ENCODE measurements at places on chromosomes 13 and 19.

DNA sequence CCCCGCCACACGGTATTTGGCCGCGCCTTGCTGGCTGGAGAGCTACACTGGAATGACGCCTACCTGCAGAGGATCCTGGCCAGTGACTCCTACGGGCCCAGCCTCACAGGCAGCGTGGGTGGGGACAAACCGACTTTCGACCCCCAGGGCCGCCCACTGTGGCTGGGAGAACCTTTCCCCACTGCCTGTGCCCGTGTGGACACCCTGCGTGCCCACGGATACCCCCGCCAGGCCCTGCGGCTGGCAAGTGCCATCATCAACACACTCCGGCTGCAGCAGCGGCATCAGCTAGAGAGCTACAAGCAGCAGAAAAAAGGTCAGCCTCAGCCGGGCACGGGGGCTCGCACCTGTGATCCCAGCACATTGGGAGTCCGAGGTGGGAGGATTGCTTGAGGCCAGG is 19.3 kb downstream of the ZSWIM4 start:
- H3K4me1 ChIP-seq = peaks cover 3% of the 10 kb centered on the region
- DNase-seq = no peak
- H3K4me3 ChIP-seq = no peak overlapping the region
- H3K27me3 ChIP-seq = no peaks in the 10 kb centered on the region
- H3K36me3 ChIP-seq = peaks cover 8% of the 10 kb centered on the region

DNA sequence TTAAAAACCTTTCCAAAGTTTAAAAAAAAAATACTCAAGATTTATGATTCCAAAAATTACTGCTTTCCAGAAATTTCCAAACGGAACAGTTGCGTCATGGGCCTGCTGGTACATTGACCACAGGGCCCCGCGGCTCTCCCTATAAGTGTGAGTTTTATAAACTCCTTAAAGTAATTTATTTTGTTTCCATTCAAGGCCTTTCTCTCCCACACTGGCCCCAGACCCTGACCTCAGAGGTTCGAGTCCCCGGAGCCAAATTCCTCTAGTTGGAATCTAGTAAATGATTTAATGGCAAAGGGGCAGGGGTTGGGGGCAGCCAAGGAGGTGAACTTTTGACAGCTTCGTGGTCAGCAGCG is 97.5 kb downstream of the INSR start:
- DNase-seq = no peak
- no peaks in the 10 kb centered on the region for H3K36me3 ChIP-seq
- peaks cover 21% of the 10 kb centered on the region for H3K4me1 ChIP-seq
- H3K4me3 ChIP-seq = peak overlapping the region; percentile 97
- peaks cover 5% of the 10 kb centered on the region for H3K27me3 ChIP-seq

- H3K4me1 ChIP-seq = peaks cover 20% of the 10 kb centered on the region
- H3K4me3 ChIP-seq = peak overlapping the region; percentile 93
- H3K36me3 ChIP-seq = peaks cover 3% of the 10 kb centered on the region
- peak overlapping the region; percentile 77 for H3K27ac ChIP-seq
- DNase-seq = peak; percentile 2
Measured at GRCh38 chr19:52689843-52690368, 44.9 kb downstream of the ZNF611 start.

- no peak for DNase-seq
- no peaks in the 10 kb centered on the region for H3K4me1 ChIP-seq
- peaks cover 14% of the 10 kb centered on the region for H3K36me3 ChIP-seq
- peak overlapping the region; percentile 86 for H3K27ac ChIP-seq
Measured at GRCh38 chr19:17170538-17171297, 44.4 kb upstream of the USE1 start.

DNA sequence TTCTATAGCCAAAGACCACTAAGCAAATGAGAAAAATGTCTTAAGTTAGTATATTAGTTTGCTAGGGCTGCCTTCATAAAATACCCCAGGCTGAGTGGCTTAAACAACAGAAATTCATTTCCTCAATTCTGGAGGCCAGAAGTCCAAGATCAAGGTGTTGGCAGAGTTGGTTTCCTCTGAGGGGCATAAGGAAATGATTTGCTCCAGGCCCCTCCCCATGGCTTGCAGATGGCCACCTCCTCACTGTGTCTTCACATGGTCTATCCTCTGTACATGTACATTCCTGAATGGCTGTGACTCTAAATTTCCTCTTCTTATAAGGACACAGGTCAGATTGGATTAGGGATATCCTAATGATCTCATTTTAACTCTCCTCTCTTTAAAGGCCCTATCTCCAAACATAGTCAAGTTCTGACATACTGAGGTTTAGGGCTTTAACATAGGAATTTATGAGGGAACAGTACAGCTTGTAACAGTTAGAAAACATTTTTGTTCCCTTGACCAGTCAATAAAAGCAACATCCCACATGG is 307.4 kb downstream of the DIAPH3 start:
- H3K27ac ChIP-seq = no peak overlapping the region
- no peak overlapping the region for H3K4me3 ChIP-seq
- no peaks in the 10 kb centered on the region for H3K36me3 ChIP-seq
- no peak for DNase-seq
- no peaks in the 10 kb centered on the region for H3K27me3 ChIP-seq

GRCh38 chr19:1884291-1884718 is 991 bp downstream of the ABHD17A start:
- H3K36me3 ChIP-seq = no peaks in the 10 kb centered on the region
- DNase-seq = no peak
- no peaks in the 10 kb centered on the region for H3K27me3 ChIP-seq
- peak overlapping the region; percentile 90 for H3K27ac ChIP-seq

DNA sequence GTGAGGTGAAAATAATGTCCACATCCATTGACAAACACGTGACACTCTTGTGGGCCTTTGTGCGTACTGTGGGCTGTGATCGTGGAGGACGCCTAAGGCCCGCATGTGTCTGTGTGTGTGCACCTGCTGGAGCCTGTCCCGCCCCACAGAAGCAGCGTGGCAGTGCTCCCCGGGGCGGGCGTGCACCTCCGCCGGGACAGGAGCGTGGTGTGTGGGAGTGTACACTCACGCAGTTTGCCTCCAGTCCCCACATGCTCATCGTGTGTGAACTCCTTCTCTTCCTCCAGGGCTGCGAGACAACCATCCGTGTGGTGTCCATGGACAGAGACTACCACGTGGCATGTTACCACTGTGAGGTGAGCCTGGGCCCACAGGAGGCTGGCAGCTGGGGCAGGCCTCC is 13.9 kb downstream of the WTIP start:
- H3K27me3 ChIP-seq = no peaks in the 10 kb centered on the region
- H3K4me3 ChIP-seq = no peak overlapping the region
- no peak overlapping the region for H3K27ac ChIP-seq
- DNase-seq = no peak

DNA sequence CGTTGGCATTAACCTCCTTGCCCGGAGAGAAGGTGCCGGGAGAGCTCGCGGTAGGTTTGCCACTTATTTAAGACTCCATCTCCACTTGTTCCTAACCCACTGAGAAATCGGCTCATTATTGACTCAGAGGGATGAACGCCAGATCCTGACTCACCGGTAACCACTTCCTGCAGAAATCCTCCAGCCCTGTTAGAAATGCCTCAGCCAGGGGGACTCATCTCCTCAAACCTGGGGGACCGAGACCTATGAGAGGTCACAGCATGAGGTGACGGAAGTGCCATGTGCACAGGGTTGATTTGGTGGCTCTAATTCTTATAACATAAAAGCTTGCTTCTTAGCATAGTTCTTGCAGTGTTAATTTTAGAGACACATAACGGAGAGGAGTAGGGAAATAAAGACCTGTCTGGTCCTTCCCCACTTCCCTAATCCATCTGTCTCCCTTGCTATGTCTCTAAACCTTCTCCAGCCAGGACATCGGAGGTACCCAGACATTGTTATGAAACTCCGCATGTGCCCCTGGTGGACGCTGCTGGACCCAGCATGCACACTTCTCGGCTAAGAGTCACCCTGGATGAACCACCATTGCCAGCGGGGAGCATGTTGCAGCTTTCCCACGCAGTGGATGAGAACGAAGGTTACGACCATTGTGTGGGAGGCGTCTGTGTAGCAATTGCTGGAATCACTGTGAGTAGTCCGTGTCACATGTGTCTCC is 158.9 kb downstream of the EFNB2 start:
- no peak for DNase-seq
- H3K27me3 ChIP-seq = peaks cover under 1% of the 10 kb centered on the region
- H3K27ac ChIP-seq = no peak overlapping the region
- no peak overlapping the region for H3K4me3 ChIP-seq
- H3K36me3 ChIP-seq = no peaks in the 10 kb centered on the region

GRCh38 chr19:36973021-36973843 is 57.1 kb downstream of the ZNF568 start:
- H3K36me3 ChIP-seq = peaks cover 18% of the 10 kb centered on the region
- H3K27me3 ChIP-seq = no peaks in the 10 kb centered on the region
- DNase-seq = peak; percentile 52
- peak overlapping the region; percentile 84 for H3K4me3 ChIP-seq
- peak overlapping the region; percentile 51 for H3K27ac ChIP-seq

- DNase-seq = no peak
- H3K27me3 ChIP-seq = no peaks in the 10 kb centered on the region
- no peak overlapping the region for H3K4me3 ChIP-seq
- H3K27ac ChIP-seq = no peak overlapping the region
Measured at GRCh38 chr19:56623006-56623405, 20.0 kb upstream of the SMIM17 start.

- peaks cover 4% of the 10 kb centered on the region for H3K4me1 ChIP-seq
- peaks cover 13% of the 10 kb centered on the region for H3K27me3 ChIP-seq
- no peak for DNase-seq
- H3K27ac ChIP-seq = no peak overlapping the region
Measured at GRCh38 chr19:3784607-3785450, 1.4 kb downstream of the MATK start.

DNA sequence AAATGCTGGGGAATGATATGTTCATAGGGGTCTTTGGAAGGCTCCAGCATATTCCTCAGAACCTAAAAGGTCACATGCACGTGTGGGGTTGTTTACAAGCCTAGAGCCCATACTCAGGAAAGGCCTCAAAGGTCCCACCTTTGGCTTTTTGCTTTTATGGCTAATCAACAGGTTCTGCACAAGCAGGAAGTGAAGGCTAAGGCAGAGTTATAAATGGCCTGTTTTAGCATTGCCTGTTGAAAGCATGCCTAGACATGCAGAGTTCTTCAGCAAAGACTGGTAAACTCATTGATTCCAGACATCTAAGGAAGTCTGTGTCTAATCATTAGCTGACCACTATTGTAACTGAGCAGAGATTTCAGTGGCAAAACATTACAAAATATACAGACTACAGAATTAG is 198.3 kb downstream of the KCNRG start:
- H3K36me3 ChIP-seq = peaks cover 2% of the 10 kb centered on the region
- no peak overlapping the region for H3K4me3 ChIP-seq
- no peak overlapping the region for H3K27ac ChIP-seq
- H3K4me1 ChIP-seq = peaks cover 4% of the 10 kb centered on the region

- no peak overlapping the region for H3K27ac ChIP-seq
- no peak overlapping the region for H3K4me3 ChIP-seq
- no peaks in the 10 kb centered on the region for H3K36me3 ChIP-seq
- DNase-seq = no peak
- H3K4me1 ChIP-seq = peaks cover 7% of the 10 kb centered on the region
- peaks cover 16% of the 10 kb centered on the region for H3K27me3 ChIP-seq
Measured at GRCh38 chr19:4208385-4209094, 20.8 kb upstream of the EBI3 start.

- no peak overlapping the region for H3K27ac ChIP-seq
- no peak for DNase-seq
- H3K4me1 ChIP-seq = peaks cover 14% of the 10 kb centered on the region
- H3K27me3 ChIP-seq = peaks cover 14% of the 10 kb centered on the region
- no peaks in the 10 kb centered on the region for H3K36me3 ChIP-seq
- H3K4me3 ChIP-seq = no peak overlapping the region
Measured at GRCh38 chr19:18781047-18781600, 10.0 kb downstream of the COMP start.

- peaks cover 19% of the 10 kb centered on the region for H3K27me3 ChIP-seq
- H3K36me3 ChIP-seq = no peaks in the 10 kb centered on the region
- peak overlapping the region; percentile 83 for H3K4me3 ChIP-seq
- peak overlapping the region; percentile 64 for H3K27ac ChIP-seq
Measured at GRCh38 chr13:23979361-23980159, 82.3 kb upstream of the C1QTNF9B start.

GRCh38 chr13:64718116-64718515 is 2512.0 kb downstream of the PCDH9 start:
- no peak for DNase-seq
- H3K27ac ChIP-seq = no peak overlapping the region
- no peaks in the 10 kb centered on the region for H3K36me3 ChIP-seq
- no peaks in the 10 kb centered on the region for H3K27me3 ChIP-seq
- H3K4me1 ChIP-seq = no peaks in the 10 kb centered on the region

DNA sequence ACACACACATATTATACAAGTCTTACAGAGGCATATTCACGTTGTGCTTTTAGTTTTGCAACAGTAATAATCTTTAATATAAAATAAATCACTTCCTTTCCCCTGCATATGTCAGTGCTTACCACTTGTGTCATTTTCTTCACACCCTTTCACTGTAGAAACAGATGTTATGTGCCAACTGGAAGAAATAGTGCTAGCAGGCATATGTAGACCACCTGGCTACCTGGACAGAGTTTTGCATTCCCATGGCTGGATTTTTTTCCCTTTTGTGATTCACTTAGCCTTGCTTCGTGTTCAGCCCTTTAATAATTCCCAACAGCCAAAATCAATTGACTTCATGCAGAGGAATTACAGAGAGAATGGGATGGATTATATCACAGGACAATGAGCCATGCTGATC is 399.1 kb upstream of the SPRY2 start:
- no peak overlapping the region for H3K27ac ChIP-seq
- H3K27me3 ChIP-seq = peaks cover 2% of the 10 kb centered on the region
- H3K4me3 ChIP-seq = no peak overlapping the region
- H3K36me3 ChIP-seq = no peaks in the 10 kb centered on the region
- no peak for DNase-seq

DNA sequence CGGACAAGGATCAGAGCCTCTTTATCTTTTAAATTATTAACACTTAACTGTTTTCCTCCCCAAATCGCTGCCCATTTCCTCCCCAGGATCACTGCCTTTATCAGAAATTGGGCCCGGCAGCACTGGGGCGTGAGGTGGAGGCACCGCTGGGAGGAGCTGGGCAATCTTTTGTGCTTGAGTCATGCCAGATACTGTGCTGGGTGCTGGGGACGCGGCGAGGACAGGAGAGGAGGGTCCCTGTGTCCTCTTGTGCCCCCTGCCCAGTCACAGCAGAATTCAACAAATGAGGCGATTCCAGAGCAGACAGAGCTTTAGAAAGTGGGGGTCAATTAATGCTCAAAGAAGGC is 347.8 kb downstream of the ZNF536 start:
- peaks cover 3% of the 10 kb centered on the region for H3K4me1 ChIP-seq
- no peaks in the 10 kb centered on the region for H3K36me3 ChIP-seq
- peak overlapping the region; percentile 32 for H3K4me3 ChIP-seq
- H3K27ac ChIP-seq = no peak overlapping the region
- H3K27me3 ChIP-seq = peaks cover 4% of the 10 kb centered on the region

DNA sequence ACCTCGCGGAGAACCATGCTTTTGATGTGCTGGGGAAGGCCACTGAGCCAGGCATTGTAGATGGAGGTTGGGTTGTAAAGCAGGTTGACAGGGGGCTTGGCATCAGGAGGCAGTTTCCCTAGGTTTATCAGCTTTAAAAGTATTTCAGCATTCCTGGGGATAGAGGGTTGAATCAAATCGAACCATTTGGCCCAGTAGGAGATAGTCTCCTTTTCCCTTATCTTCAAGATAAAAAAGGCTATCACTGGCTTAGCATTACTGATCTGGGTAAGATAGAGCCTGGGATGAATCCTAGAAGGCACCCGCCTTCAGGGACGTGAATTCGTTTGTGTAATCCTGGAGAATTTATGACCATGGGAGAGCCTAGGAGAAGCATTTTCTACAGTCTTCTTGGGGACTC is 30.6 kb downstream of the SLC6A16 start:
- no peaks in the 10 kb centered on the region for H3K27me3 ChIP-seq
- H3K27ac ChIP-seq = no peak overlapping the region
- no peak overlapping the region for H3K4me3 ChIP-seq
- no peaks in the 10 kb centered on the region for H3K4me1 ChIP-seq

Measured in memory B cell (primary cell).